ENCODE measurements at places on chromosomes 2 and 18. TPM values are rescaled to one million over a fixed set of nuclear protein-coding genes. Genes with fewer than 3 reads are reported as not detected.

The MDH1B gene
- total RNA-seq = 2.2 TPM

The ASAP2 gene
- 66.2 TPM for total RNA-seq

The ESPNL gene
- total RNA-seq = 9.8 TPM

The EHD3 gene
- 17.4 TPM for total RNA-seq

The UGT1A4 gene
- not detected for total RNA-seq

The GCG gene
- total RNA-seq = not detected

The SLC19A3 gene
- 0.36 TPM for total RNA-seq

The SAG gene
- total RNA-seq = not detected

DNA sequence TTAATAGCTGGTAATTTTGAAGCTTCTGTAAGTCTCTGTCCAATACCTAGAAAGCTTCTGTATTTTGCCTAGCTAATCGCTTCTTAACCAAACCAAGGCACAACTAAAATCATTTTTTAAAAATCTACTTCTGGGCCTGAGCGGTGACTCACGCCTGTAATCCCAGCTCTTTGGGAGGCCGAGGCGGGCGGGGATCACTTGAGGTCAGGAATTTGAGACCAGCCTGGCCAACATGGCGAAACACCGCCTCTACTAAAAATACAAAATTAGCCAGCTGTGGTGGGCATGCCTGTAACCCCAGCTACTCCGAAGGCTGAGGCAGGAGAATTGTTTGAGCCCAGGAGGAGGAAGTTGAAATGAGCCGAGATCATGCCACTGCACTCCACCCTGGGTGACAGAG lies 148.6 kb upstream of the FIGN start:
- H3K27ac ChIP-seq = no peak overlapping the region
- H3K4me3 ChIP-seq = no peak overlapping the region
- H3K4me1 ChIP-seq = no peaks in the 10 kb centered on the region
- DNase-seq = no peak
- H3K36me3 ChIP-seq = no peaks in the 10 kb centered on the region

GRCh38 chr2:223114917-223115316 lies 62.9 kb downstream of the KCNE4 start:
- H3K27me3 ChIP-seq = no peaks in the 10 kb centered on the region
- H3K36me3 ChIP-seq = no peaks in the 10 kb centered on the region
- no peak overlapping the region for H3K27ac ChIP-seq
- no peak overlapping the region for H3K4me3 ChIP-seq

- no peaks in the 10 kb centered on the region for H3K4me1 ChIP-seq
- no peak overlapping the region for H3K4me3 ChIP-seq
- no peak overlapping the region for H3K27ac ChIP-seq
- no peaks in the 10 kb centered on the region for H3K27me3 ChIP-seq
- no peaks in the 10 kb centered on the region for H3K36me3 ChIP-seq
Observed at GRCh38 chr2:155099784-155100183, 401.3 kb downstream of the KCNJ3 start.

DNA sequence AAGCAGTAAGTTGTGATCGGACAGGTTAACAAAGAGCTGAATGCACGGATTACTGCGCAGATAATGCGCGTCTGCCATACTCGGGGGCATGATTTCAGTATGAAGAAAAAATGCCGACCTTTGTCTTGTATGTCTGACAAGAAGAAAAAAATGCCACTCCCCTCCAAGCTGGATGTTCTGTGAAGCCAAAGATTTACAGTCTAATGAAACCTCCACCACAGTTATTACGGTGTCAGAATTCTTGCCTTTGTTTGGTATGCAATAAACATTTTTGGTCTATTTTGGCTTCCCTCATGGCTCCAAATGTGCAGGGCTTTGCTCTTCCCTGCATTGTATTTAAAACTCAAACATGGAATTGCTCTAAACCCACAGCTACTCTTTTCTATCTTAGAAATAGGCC lies 72.2 kb upstream of the THUMPD2 start:
- H3K4me1 ChIP-seq = peaks cover 7% of the 10 kb centered on the region
- H3K27ac ChIP-seq = no peak overlapping the region
- H3K27me3 ChIP-seq = no peaks in the 10 kb centered on the region
- no peaks in the 10 kb centered on the region for H3K36me3 ChIP-seq
- H3K4me3 ChIP-seq = peak overlapping the region; percentile 10

- H3K4me1 ChIP-seq = peaks cover 20% of the 10 kb centered on the region
- H3K27ac ChIP-seq = no peak overlapping the region
- peak overlapping the region; percentile 48 for H3K4me3 ChIP-seq
Observed at GRCh38 chr2:18119883-18120282, 241.4 kb downstream of the KCNS3 start.

DNA sequence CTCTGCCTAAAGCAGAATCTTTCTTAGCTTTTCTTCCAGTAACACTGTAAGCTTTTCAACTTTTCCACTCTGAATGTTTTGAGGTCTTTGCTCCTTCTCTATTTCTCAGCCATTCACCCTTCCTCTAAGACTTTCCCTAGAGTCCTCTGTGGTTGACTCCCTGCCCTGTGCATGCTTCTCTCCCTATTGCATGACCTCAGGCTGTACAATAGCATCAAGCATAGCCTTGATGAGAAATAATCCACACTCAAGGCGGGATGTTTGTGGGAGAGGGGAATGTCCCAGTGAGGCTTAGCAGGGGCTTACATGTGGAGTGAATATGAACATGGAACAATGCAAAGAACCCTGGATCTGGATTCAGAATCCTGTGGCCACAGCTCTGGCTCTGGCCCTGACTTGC lies 48.4 kb upstream of the IGFBP5 start:
- H3K27ac ChIP-seq = no peak overlapping the region
- DNase-seq = peak; percentile 45
- peaks cover 40% of the 10 kb centered on the region for H3K27me3 ChIP-seq
- H3K4me3 ChIP-seq = no peak overlapping the region
- H3K4me1 ChIP-seq = no peaks in the 10 kb centered on the region

- DNase-seq = peak; percentile 27
- peak overlapping the region; percentile 72 for H3K27ac ChIP-seq
- no peaks in the 10 kb centered on the region for H3K27me3 ChIP-seq
Observed at GRCh38 chr18:63831080-63831788, 56.0 kb downstream of the SERPINB7 start.

DNA sequence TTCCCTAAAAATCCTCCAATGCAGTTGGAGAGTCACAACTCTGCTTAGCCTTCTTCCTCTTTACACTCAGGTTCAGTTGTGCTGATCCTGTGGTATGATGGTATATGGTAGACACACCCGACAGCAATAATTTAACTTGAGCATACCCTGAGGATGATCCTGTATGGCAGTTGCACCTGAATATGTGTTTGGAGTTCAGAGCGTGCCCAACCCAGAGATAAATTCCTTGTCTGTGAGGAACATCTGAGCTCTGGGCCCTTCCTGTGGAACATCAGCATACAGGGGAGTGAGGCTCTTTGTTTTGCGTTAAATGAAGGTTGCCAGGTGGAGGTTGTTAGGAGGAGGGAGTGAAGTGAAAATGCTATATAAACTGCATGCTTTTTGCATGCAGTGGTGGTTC lies 187.7 kb downstream of the MYO3B start:
- peaks cover 23% of the 10 kb centered on the region for H3K27me3 ChIP-seq
- no peak for DNase-seq
- no peaks in the 10 kb centered on the region for H3K4me1 ChIP-seq
- no peak overlapping the region for H3K27ac ChIP-seq
- H3K36me3 ChIP-seq = no peaks in the 10 kb centered on the region

- H3K4me1 ChIP-seq = peaks cover 5% of the 10 kb centered on the region
- no peaks in the 10 kb centered on the region for H3K36me3 ChIP-seq
- no peak overlapping the region for H3K4me3 ChIP-seq
- DNase-seq = no peak
Observed at GRCh38 chr18:62445386-62445917, 77.4 kb upstream of the ZCCHC2 start.

GRCh38 chr2:136188086-136188485 lies 70.1 kb upstream of the CXCR4 start:
- no peaks in the 10 kb centered on the region for H3K27me3 ChIP-seq
- no peaks in the 10 kb centered on the region for H3K36me3 ChIP-seq
- H3K4me1 ChIP-seq = no peaks in the 10 kb centered on the region
- DNase-seq = no peak
- no peak overlapping the region for H3K4me3 ChIP-seq

Data from osteoblast (primary cell).